ENCODE measurements at places on chromosomes 3 and 15.

GRCh38 chr3:163547014-163547685 is 1531.1 kb downstream of the SI start:
- DNase-seq: no peak

GRCh38 chr3:142680710-142681109 is 43.1 kb upstream of the TRPC1 start:
- DNase-seq: no peak

DNA sequence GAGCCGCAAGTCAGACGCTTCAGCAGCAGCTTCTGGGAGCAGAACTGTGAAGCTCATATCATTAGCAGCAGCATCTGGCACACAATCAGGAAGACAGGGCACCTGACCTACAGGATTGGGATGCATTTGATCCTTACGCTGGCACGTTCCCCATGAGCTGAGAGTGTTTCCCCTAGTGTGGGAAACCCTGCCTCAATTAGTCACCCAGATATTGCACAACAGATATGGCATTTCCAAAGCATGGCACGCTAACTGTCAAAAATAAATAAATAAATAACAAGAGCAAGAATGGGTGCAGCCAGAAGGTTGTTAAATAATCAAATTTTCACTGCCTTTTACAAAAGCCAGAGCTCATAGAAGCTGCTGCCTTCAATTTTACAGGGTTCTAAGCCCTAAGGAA is 189.6 kb upstream of the THBS1 start:
- DNase-seq: no peak

DNA sequence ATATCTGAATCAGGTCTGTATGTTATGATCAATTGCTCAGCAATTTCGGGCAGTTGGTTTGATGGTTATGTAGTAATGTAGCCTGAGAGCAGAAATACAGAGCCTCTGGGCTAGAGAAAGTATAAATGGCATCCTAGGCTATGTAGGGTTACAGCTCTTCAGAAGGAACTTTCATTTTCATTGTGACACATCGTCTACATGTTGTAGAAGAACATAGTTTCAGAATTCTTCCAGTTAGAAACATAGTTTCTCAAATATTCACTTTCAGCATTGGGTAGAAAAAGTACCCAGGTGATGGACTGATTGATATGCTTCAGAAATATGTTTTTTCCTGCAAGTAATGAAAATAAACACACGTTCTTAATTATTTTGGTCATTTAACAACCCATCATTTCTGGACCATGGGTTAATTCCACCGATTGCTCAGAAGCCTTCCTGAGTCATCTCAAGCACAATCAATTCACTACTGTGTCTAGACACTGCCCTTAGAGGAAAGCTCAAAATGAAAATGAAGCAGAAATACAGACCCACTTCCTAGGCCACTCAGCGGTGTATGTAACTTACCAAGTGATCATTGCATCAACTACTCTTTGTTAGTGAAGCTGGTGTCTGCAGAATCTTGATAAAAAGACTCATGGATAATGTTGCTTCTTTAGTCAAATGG is 88.8 kb upstream of the TSEN2 start:
- no peak for DNase-seq

GRCh38 chr3:38009807-38010591 is 19.4 kb downstream of the VILL start:
- no peak for DNase-seq

DNA sequence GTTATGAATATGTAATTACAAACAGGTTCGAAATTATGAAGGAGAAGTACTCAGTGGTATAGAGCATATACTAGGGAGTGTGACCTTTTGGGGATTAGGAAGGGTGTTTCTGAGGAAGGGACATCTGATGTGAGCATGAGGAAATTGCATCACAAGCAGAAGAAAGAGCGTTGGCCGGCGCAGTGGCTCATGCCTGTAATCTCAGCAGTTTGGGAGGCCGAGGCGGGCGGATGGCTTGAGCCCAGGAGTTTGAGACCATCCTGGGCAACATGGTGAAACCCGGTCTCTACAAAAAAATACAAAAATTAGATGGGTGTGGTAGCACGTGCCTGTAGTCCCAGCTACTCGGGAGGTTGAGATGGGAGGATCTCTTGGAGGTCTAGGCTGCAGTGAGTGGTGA is 6.9 kb downstream of the CMTM7 start:
- no peak for DNase-seq

- DNase-seq: peak; percentile 18
These were observed 4.2 kb upstream of the CHRM5 start for GRCh38 chr15:33963831-33964664.

DNA sequence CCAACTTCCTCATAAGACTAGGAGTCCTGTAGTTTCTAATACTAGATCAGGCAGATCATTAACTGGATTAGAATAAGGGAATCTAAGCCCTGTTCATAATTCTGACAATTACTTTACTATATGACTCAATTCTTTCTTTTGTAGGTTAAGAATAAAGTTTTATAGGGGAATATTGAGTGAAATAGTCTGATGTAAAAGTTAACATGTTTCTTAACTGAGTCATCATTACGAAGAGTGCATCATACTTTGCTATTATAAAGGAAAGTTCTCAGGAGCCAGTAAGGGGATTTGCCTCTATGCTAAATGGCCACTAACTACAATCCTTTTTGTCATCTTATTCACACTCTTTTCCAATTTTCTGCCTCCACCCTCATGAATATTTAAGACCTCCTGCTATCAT is 63.1 kb downstream of the POLQ start:
- no peak for DNase-seq

DNA sequence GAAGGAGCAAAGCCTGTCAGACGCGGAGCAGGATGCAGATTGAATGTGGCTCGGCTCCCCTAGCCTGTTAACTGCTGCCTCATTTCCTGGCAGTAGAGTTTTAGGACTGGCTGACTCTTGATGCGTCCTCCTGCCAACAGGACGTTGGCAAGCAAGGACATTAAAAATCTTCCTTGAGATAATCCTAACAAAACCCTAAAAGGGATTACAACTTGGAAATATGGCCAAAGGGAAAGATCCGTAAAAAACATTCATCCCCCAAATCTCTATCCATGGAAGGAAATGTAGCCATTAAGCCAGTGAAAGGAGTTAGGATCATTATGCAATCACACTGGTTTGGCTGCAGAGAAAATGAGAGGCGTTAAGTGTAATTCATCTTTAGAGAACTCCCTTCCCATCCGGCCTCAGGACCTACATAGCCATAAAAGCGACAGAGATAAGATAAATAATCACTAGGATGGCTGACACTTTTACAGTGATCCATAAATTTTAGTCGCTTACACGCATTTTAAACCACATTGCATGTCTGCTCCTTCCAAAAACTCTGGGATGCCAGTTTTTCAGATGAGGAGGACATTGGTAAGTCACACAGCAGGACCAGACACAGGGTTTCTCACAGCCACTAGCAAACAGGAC is 44.5 kb upstream of the C3orf80 start:
- DNase-seq: no peak

GRCh38 chr3:172711454-172711795 is 558 bp upstream of the NCEH1 start:
- DNase-seq: peak; percentile 49

GRCh38 chr3:15923640-15924405 is 126.0 kb upstream of the ANKRD28 start:
- no peak for DNase-seq

GRCh38 chr3:195512798-195513345 is 30.3 kb downstream of the PPP1R2 start:
- DNase-seq: no peak

- DNase-seq: no peak
These were observed 184.3 kb downstream of the CDIN1 start for GRCh38 chr15:36763685-36764084.

DNA sequence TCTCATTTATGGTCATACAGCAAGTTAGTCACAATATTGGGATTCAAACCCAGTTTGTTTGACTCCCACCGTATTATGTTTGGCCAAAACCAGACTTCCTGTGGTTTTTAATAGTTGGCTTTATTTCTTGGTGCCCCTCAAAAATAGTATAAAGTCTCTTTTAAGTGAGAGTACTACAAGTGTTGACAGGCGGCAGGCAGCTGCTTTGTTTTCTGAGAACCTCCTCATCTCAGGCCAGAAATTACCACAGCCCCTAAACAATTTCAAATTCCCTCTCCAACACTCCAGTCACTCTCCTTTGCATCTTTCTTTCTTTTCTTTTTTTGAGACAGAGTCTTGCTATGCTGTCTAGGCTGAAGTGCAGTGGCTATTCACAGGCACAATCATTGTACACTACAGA is 121.5 kb downstream of the POLR2M start:
- DNase-seq: no peak

DNA sequence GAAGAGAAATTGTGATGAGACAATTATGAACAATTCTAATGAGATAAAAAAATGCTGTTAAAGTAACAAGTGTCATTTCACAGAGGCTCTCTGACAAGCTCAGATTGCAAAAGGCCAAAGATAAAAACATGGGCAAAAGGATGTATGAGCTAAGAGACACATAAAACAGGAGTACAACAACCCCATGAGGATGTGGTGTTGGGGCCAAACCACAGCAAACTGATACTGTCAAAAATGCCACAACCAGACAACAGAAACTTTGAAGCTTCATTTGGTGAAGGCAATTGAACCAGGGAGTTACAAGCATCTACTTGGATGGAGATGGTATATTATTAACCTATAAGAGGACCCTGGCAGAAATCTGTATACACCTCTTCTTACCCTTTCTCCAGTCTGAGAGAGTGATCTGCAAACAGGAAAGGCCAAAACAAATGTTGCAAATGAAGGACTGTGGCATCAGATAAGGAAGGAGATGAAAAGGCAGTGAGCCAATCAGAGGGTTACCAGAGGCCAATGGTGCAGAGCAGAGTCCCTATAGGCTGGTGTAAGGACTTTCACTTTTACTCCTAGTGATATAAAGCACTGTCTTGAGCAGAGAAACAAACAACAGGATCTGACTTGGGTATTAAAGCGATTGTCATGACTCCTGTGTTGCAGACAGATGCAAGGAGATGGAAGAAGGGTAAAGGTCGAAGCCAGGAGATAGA is 659.0 kb downstream of the NTRK3 start:
- DNase-seq: no peak

All from RPMI8226 (cell line).